ENCODE measurements at places on chromosomes 2 and 18.

DNA sequence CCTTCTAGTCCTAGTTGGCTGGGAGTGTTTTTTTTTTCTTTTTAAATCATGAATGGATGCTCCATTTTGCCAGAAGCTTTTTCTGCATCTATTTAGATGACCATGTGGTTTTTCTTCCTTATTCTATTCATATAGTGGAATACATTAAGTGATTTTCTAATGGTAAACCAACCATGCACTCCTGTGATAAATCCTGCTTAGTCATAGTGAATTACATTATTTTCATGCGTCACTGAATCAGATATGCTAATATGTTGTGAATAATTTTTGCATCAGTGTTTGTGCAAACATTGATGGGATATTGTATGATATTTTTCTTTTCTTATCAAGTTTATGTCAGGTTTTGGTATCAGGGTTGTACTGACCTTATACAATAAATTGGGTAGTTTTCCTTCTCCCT lies 229.3 kb upstream of the REV1 start:
- DNase-seq = no peak

DNA sequence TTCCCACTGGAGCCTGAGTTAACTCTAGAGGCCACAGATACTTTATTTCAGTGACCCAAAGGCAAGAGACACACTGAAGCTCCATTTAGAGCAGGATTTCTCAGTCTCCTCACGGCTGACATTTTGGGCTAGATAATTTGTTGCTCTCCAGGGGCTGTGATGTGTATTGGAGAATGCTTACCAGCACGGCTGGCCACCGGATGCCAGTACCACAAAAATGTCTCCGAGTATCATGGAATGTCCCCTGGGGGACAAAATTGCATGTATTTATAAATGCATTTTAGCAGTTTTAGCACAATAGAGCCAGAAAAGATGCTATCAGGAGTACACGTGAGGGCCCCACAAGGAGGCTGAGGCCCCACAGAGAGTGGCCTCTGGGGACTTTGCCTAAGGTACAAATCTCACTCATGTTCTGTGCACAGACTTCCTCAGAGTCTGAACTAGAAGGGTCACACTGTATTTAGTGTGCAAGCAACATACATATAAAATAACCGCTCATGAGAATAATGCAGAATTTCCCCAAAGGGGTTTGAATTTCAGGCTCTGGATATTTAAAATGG lies 20.5 kb upstream of the DCC start:
- no peak for DNase-seq

DNA sequence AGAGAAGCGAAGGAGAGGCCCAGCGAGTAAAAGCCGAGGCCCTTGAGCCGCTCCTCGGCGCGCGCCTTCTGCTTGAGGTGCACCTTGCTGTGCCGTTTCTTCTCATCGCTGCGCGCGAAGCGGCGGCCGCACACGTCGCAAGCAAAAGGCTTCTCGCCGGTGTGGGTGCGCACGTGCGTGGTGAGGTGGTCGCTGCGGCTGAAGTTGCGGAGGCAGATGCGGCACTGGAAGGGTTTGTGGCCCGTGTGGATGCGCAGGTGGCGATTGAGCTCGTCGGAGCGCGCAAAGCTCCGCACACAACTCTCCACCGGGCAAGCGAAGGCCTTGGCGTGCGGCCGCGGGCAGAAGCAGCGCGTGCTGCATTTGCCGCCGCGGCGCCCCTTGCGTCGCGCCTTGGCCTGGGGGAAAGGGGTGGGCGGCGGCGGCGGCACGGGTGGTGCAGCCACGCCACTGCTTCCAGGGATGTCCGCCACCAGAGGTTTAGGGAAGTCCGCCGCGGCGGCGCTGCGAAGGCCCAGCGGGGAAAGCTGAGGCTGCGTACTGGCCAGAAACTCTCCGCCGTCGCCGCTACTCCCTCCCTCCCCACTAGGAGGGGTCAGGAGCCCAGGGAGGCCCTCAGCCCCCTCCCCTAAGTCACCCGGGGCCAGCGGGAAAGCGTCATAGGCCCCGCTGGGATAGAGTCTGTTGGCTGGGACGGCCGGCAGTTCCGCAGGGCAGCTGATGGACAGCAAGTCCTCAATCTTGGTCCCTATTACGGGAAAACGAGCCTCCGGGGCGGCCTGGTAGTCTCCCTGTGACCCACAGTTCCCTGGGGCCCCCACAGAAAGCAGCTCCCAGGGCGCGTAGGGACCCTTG lies 1.7 kb downstream of the EGR4 start:
- DNase-seq = no peak

DNA sequence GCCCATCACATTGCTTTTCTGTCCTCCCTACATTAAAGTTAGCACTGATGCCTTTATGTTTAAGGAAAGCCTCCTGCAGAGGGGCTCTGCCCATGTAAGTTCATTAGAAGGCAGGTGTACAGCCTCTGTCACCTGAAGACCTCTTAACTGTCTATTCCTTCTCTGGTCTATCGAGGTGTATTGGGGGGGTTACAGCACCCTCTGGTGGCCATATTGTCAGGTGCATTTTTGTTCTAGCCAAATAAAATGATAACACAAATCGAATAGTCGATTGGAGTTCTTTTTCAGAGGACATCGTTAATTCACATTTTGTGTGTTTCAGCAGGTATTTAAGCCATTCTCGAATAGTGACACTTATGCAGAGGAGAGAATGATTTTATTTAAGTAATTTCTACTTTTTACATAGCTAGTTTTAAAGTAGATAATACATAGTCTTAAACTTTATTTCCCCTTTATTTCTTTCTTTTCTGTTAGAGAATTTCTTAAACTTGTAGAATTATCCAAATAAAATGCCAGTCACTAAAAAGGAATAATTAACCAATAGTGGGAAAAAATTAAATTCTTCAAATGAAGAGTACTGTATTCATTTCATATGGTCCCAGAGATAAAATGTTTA lies 136.8 kb downstream of the NEDD4L start:
- DNase-seq = peak; percentile 17

DNA sequence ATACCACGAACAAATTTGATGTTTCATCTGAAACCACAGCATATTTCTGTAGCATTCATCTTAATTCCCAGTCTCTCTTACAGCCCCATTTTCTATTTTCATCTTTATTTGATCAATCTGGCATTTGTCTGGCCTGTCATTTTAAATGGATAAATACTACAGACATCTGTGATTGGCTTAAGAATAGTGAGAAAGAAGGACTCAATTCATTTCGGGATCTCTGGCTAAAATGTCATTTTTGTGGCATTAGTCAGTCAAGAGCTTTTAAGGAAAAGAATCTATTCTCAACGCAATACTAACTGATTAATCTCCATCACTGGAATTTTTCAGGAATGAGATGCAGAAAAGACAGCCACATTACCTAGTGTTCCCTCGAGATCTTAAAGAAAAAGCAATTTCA lies 585.9 kb downstream of the IRS1 start:
- no peak for DNase-seq

- no peak for DNase-seq
These were observed 249.8 kb downstream of the NBAS start for GRCh38 chr2:15311201-15311907.
